ENCODE measurements at places on chromosomes 6 and 20.

DNA sequence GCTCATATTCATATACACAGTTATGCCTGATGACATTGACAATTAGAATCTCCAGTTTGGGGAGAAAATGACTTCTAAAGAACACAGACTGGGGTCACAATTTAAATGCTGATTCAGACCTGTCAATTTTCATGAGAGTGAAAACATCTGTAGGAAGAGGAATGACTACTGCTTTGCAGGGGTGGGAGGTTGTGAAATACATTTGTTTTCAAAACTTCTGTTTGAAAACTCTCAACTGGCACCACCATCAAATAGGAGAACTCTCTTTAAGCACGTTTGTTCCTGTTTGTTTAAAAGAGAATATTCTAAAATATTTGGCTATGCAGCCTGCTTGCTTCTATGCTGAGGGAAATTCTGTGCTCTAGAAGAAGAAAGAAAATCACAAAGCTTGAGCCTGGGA lies 50.8 kb upstream of the ADGRF5 start:
- DNase-seq, result no peak

DNA sequence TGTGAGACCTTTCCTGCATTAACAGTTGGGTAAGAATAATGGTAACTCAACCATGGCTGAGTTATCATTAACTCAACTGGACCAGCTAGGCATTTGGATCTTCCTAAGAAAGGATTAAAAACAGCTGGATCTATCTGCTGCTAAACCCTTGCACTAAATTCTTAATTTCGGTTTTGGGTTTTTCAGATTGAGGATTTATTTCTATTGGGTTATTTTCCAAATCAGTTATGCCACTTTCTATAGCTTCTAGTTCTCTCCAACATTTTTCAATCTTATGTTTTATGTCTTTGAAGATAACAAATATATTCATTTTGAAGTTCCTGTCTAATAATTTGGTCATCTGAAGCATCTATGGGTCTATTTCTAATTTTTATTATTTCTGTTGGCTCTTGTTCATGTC lies 92.5 kb downstream of the KIF13A start:
- DNase-seq, result no peak

- peak; percentile 64 for DNase-seq
Observed at GRCh38 chr6:36852481-36853147, 13.4 kb upstream of the CPNE5 start.

GRCh38 chr6:162485464-162485863 lies 242.1 kb downstream of the PRKN start:
- DNase-seq, result no peak

DNA sequence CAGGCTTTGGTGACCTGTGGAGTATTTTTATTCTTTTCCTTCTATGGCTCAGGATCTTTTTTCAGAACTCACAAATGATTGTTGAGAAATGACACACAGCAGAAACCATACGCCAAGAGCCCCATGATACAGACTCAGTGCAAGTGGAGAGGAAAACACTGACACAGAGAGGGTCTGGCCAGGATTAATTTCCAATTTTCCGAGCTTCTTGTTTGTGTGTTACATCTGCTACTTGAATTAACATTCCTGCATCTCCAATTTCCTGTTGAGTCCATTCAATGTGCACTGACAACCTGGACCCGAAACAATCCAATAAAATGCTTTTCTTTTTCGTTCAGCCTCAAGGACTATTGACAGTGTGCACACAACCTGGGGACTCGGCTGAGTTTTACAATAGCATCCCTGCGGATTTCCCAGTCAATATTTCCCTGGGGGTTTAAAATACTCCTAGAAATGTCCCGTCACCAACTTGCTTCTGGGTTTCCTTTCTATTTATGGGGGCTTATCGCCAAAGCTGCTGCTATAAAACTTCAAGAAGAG lies 4.9 kb upstream of the MLN start:
- no peak for DNase-seq

DNA sequence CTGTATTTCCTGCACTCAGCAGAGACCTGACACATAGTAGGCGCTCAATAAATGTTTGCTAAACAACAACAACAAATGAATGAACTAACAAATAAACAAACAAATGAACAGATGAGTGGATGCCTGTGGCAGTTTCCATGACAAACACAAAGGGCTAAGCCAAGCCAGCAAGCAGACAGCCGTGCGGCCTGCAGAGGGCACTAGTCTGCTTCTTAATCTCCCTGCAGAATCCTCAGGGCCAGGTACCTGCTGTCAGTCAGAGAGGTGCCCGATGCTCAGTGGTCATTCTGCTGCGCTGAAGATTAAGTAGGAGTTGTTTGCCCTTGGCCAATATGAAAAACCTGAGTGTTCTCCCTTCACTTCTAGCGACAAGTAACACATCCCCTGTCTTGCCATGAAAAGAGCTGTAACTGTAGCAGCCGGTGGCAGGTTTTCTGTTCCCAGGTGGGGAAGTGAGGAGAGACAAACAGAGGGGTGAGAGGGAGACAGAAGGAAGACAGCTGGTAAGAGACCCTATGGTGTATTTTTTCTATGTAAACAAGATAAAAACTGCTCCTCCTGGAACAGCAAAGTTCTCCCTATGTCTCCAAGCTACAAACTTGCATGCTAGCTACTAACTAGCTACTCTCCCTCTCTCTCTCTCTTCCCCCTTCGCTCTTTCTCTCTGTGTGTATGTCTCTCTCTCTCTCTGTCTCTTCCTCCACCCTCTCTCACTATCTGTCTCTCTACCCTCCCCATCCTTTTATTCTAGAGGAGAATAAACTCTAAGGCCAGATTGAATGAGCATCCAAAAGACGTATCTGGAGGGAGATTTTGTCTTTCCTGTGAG lies at the start of gene MC3R:
Gene MC3R, plus strand, starts transcription at position 779 of the 829 bp plus-strand sequence. CDS start 112 bp downstream, outside the sequence.
- DNase-seq, result peak; percentile 17
